K562 (cell line): ENCODE measurements at places on chromosomes 11 and 22. TPM values are rescaled to one million over a fixed set of nuclear protein-coding genes. Genes with fewer than 3 reads are reported as not detected.

GRCh38 chr11:133600306-133600705, 68.0 kb upstream of the OPCML start:
- no peaks in the 10 kb centered on the region for H3K27me3 ChIP-seq
- H3K4me3 ChIP-seq, result no peak overlapping the region
- H3K27ac ChIP-seq, result no peak overlapping the region
- H3K4me1 ChIP-seq, result no peaks in the 10 kb centered on the region
- no peak for DNase-seq

The DNAJC24 gene
- 16.4 and 17.6 TPM in 2 replicates for total RNA-seq

The CRYBB3 gene
- not detected in 2 replicates for total RNA-seq

The HBG2 gene
- total RNA-seq, result 9,242 and 9,746 TPM in 2 replicates

GRCh38 chr11:7165911-7166310, 77.1 kb downstream of the RBMXL2 start:
- H3K27me3 ChIP-seq, result no peaks in the 10 kb centered on the region; the same call in 2 of the 3 replicates
- no peak for DNase-seq
- no peak overlapping the region for H3K4me3 ChIP-seq
- H3K27ac ChIP-seq, result no peak overlapping the region
- H3K4me1 ChIP-seq, result no peaks in the 10 kb centered on the region
- no peaks in the 10 kb centered on the region for H3K36me3 ChIP-seq

The PSMA1 gene
- 284 and 295 TPM in 2 replicates for total RNA-seq

DNA sequence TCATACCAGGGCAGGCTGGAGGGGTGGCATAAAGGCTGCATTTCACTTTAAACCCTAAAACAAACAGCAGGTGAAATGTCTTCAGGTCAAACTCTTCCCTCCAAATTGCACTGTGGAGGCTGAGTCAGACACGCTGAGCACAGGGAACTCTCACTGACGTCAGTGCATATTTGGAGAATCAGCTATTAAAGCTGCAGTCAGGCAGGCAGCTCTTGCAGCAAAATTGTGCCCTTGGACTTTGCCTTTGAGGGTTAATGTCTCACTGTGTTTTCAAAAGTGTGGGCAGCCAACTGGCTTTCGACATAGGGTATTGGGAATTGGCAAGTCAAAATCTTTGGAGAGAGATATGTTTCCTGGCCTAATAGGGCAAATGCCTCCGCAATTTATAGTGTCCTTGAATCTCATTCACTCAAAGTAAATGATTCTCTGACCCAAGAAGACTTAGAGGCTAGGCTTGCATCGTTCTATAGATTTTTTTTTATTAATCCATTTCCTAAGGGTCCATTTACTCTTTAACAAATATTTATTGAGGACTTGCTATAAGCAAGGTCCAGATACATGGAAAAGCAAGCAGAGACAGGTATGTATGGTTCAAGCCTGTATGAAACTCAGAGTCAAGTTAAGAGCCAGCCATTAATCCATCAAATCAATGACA, 27.7 kb upstream of the SMCO4 start:
- no peaks in the 10 kb centered on the region for H3K36me3 ChIP-seq
- H3K4me1 ChIP-seq, result no peaks in the 10 kb centered on the region
- H3K4me3 ChIP-seq, result no peak overlapping the region
- no peak for DNase-seq
- peaks cover 5% of the 10 kb centered on the region; the same call in 1 of the 2 replicates for H3K27me3 ChIP-seq
- H3K27ac ChIP-seq, result no peak overlapping the region

DNA sequence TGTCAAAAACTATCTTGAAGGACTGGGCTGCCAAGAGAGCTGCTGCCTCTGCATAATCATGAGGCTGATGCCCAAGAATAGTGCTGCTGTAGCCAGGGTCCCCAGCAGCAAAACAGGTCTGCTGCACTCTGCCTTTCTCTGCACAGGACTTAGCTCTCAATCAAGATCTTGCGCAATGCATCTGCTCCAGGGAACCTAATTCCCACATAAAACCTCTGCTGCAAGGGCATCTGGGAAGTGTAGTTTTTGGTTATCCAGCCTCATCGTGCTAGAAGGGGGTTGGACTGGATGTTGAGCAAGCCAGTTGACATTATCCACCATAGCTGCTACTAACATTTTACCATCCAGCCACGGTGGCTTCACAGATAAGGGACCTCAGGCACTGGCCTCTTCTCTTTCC, 192.7 kb downstream of the C11orf91 start:
- H3K4me3 ChIP-seq, result no peak overlapping the region
- no peak for DNase-seq
- H3K27ac ChIP-seq, result no peak overlapping the region
- H3K27me3 ChIP-seq, result peaks cover 5% of the 10 kb centered on the region; the same call in 1 of the 2 replicates
- H3K4me1 ChIP-seq, result no peaks in the 10 kb centered on the region

- H3K4me1 ChIP-seq, result no peaks in the 10 kb centered on the region
- no peak for DNase-seq
- H3K27me3 ChIP-seq, result no peaks in the 10 kb centered on the region
- no peak overlapping the region for H3K27ac ChIP-seq
- no peak overlapping the region for H3K4me3 ChIP-seq
Observed at GRCh38 chr11:111153194-111153593, 92.3 kb upstream of the POU2AF2 start.

- DNase-seq, result no peak
- no peak overlapping the region; the same call in 2 of the 3 replicates for H3K27ac ChIP-seq
- no peaks in the 10 kb centered on the region for H3K27me3 ChIP-seq
- no peak overlapping the region for H3K4me3 ChIP-seq
- H3K4me1 ChIP-seq, result no peaks in the 10 kb centered on the region
Observed at GRCh38 chr11:35785287-35786167, 123.0 kb downstream of the TRIM44 start.

DNA sequence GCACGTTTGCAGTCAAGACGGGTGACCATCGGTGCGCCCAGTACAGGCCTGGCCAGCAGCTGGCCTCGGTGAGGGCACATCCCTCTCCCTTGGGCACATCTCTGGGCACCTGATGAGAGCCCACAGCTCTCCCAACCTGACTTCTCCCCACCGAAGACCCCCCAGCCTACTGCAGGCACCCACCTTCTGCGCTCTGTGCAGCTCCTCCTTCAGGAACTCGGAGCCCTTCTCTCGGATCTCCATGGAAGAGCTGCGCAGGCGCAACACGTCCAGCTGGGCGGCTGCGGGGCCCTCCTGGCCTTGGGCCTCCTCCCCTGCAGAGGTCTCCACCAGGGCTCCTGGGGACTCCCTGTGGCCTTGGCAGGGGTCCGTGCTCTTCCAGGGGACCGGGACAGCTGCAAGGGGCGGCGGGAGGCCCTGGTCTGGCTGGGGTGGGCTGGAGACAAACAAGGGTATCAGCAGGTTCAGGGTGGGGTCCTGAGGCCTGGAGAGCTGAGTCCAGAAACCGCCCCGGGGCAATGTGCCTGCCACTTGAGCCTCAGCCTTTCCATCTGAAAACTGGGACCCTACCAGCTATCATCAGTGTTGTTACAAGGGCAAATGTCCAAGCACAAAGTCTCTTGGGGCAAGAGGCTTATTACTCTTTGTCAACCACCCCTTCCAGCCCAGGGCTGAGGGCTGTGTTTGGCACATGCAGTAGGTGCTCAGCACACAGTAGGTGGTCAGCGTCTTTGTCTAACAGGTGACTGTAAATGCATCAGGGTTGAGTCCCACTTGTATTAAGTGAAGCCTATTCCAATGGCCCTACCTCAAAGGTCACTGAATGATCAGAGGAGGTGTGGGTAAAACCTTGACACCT, 9.3 kb downstream of the RAB3IL1 start:
- H3K36me3 ChIP-seq, result peaks cover 56% of the 10 kb centered on the region; the same call in 2 of the 3 replicates
- peaks cover 66% of the 10 kb centered on the region for H3K4me1 ChIP-seq
- H3K4me3 ChIP-seq, result no peak overlapping the region

The PARVG gene
- 0.20 and 0.35 TPM in 2 replicates for total RNA-seq

DNA sequence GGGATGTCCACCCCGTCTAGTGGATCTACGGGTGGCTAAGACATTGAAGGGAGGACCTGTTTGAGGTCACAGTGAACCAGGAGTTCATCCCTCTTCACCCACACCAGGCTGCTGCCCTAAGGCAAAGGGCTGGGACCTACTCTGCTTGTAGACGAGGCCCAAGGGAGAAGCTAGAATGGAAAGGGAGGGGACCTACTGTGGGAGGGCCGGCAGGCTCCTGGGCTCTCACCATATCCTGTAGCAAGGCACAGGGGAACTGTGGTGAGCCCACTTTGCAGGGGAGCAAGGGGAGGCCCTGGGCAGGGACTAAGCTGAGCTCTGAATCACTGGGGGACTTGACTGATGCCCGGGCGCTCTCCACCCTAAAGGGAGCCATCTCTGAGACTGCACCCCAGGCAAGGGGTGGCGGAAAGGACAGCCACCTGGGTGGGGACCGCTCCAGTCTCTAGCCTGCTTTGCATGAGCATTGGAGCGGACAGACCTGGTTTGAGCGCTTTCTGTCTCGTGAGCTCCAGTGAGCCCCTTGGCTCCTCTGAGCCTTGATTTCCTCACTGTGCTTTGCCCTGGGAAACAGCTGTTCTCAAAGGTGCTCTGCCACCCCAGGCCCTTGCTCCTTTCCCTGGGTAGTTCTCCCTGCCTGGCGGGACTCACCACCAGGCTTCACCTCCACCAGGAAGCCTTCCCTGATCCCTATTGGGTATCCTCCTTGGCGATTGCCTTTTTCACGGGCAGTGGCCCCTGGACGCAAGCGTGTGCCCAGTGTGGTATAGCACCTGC, 24.2 kb downstream of the PARVG start:
- H3K4me1 ChIP-seq, result no peaks in the 10 kb centered on the region
- H3K27me3 ChIP-seq, result peaks cover 33% of the 10 kb centered on the region
- H3K27ac ChIP-seq, result no peak overlapping the region
- no peak for DNase-seq
- H3K36me3 ChIP-seq, result no peaks in the 10 kb centered on the region
- H3K4me3 ChIP-seq, result no peak overlapping the region

GRCh38 chr22:40519284-40519947, 117.1 kb downstream of the MRTFA start:
- no peaks in the 10 kb centered on the region for H3K4me1 ChIP-seq
- H3K27me3 ChIP-seq, result no peaks in the 10 kb centered on the region
- no peaks in the 10 kb centered on the region for H3K36me3 ChIP-seq
- DNase-seq, result no peak
- H3K4me3 ChIP-seq, result no peak overlapping the region

DNA sequence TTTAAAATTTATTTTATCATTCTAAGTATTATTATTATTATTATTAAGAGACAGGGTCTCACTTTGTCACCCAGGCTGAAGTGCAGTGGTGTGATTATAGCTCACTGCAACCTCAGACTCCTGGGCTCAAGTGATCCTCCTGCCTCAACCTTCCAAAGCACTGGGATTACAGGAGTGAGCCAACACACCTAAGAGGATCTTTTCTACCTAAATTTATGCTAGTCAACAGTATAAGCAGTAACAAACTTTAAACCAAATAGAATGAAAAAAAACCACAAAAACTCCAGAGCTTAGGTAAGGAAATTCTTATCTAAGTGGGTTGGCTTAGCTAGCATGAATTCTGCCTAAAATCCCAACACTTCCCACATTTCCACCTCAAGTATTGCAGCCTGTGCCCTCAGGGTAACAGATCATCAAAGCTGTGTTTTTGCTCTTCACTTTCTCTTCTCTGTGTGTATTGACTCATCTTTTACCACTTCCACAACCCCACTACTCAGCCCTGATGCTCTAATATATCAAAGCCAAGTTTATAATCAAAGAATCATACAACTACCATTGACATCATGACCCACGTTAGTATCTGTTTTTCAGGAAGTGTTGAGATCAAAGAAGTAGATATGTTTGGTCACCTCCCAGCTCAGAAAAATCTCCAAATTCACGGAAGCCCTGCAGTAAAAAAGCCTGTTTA, 93.7 kb upstream of the SPON1 start:
- peaks cover 20% of the 10 kb centered on the region for H3K4me1 ChIP-seq
- no peak overlapping the region for H3K27ac ChIP-seq
- DNase-seq, result no peak
- no peaks in the 10 kb centered on the region for H3K36me3 ChIP-seq

DNA sequence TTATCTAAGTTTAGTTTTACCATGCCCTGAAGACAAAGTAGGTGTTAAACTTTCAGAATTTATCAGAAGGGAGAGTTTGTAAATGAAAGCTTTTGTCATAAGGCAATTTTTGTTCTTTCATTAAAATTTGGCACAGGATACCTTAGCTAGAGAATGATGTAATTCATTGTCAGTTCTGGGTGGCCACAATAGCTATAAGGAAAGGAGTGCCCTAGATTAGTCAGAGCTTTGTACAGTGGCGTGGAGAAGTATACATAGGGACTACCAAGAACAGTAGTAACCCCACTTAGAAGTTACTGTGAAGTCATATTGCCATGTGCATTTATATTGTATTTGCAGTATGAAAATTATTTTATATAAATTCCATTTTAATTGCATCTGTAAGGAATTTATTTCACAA, 126.3 kb upstream of the CARD18 start:
- H3K27me3 ChIP-seq, result no peaks in the 10 kb centered on the region
- no peaks in the 10 kb centered on the region for H3K4me1 ChIP-seq
- no peak for DNase-seq
- H3K36me3 ChIP-seq, result no peaks in the 10 kb centered on the region
- no peak overlapping the region for H3K4me3 ChIP-seq

- no peaks in the 10 kb centered on the region for H3K4me1 ChIP-seq
- H3K27me3 ChIP-seq, result peaks cover 35% of the 10 kb centered on the region
- DNase-seq, result no peak
- H3K4me3 ChIP-seq, result no peak overlapping the region
- no peak overlapping the region for H3K27ac ChIP-seq
Observed at GRCh38 chr11:47591764-47592163, 2.4 kb downstream of the C1QTNF4 start.

The TENM4 gene
- 0.16 and 0.92 TPM in 2 replicates for total RNA-seq

DNA sequence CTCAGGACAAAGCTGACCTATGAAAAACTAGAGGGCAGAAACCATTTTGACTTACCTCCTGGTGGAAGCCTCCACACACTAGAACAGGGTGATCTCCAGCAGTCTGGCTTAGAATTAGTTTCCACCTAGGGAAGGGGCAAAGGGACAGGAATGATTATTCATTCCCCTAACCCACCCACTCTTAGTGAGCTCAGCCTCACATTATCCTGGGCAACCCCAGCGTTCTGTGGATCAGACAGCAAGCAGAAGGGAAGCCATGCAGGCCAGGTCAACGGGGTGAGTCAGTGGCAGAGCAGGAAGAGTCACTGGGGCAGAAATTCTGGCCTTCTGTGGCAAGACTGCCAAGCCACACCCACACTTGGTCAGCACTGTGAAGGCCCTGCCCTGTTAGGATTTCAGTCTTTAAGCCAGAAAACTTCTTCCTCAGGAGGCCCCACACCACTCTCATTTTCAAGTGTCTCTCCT, 10.5 kb downstream of the NUMA1 start:
- no peaks in the 10 kb centered on the region for H3K27me3 ChIP-seq
- peaks cover 11% of the 10 kb centered on the region; the same call in 2 of the 3 replicates for H3K4me1 ChIP-seq
- peak; percentile 25 for DNase-seq
- no peak overlapping the region for H3K4me3 ChIP-seq
- H3K27ac ChIP-seq, result peak overlapping the region; percentile 64; the same call in 2 of the 3 replicates

DNA sequence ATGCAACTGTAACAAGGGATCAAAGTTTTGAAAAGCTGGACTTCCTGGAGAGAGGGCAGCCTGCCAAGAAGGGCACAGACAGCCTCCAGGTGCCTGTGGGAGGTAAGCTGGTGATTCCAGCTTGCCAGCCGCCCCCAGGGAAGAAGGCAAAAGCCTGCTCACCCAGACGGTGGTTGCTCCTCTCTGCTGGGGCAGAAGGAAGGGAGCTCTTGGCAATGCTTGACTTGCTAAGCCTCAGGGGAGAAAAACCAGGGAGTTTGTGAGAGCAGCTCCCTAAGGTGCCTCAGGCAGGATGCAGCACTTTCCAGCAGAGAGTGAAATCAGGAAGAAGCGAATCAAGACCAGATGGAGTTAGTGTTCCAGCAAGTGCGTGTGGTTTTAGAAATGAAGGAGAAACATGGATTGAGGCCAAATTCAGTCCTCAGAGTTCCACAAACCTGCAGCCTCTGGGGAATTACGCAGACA, 553.6 kb downstream of the BUD13 start:
- H3K4me3 ChIP-seq, result no peak overlapping the region
- DNase-seq, result no peak
- no peaks in the 10 kb centered on the region for H3K36me3 ChIP-seq

The RAC2 gene
- total RNA-seq, result 82.8 and 95.3 TPM in 2 replicates
